Endodermal cell (in vitro differentiated cells): ENCODE measurements at places on chromosomes 7 and 10.
A peak's percentile ranks its signal among the peaks of the same experiment; 100 is the strongest.

DNA sequence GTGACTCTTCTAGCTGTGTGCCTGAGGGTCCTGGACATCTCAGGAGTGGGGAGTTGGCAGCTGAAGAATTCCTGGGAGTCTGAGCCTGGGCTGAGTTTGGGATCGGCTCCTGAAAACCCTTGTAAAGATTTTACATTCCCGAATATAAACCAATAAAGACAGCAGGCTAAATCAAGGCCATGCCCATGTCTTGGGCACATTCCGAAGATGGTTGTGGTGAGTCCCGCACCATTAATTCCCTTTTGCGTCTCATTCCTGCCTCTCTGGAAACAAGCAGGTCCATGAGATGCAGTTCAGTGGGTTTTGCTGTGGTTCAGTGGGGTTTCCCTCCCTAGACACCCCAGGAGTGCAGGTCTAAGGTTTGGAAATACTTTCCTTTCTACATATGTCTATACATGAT, 90.9 kb downstream of the COL26A1 start:
- H3K4me3 ChIP-seq = no peak overlapping the region
- no peak for DNase-seq
- no peaks in the 10 kb centered on the region for H3K4me1 ChIP-seq
- H3K27ac ChIP-seq = no peak overlapping the region
- H3K36me3 ChIP-seq = no peaks in the 10 kb centered on the region
- H3K27me3 ChIP-seq = no peaks in the 10 kb centered on the region

DNA sequence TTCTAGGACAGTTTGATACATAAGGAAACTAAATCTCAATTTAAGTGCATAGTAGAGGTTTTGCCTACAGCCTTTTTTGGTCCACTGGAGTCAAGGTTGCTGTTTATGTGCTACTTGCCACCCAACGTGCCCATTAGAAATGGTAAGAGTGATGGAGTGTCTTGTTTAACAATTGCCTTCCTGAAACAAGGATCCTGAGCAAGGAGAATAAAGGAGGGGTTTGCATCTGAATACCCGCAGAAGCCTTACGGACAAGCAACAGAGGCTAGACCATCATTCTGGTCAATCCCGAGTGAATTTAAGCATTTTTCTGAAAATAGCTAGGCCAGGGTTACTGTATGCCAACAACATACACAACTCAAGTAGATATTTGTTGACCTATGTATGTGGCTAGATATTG, 63.6 kb downstream of the MARCHF5 start:
- peaks cover 38% of the 10 kb centered on the region for H3K27me3 ChIP-seq
- H3K36me3 ChIP-seq = peaks cover 13% of the 10 kb centered on the region
- H3K27ac ChIP-seq = no peak overlapping the region
- H3K4me3 ChIP-seq = no peak overlapping the region

- no peak overlapping the region for H3K27ac ChIP-seq
- H3K4me1 ChIP-seq = no peaks in the 10 kb centered on the region
- DNase-seq = no peak
- H3K27me3 ChIP-seq = no peaks in the 10 kb centered on the region
- no peak overlapping the region for H3K4me3 ChIP-seq
- no peaks in the 10 kb centered on the region for H3K36me3 ChIP-seq
These were observed 330.0 kb upstream of the C7orf33 start for GRCh38 chr7:148260599-148260998.

DNA sequence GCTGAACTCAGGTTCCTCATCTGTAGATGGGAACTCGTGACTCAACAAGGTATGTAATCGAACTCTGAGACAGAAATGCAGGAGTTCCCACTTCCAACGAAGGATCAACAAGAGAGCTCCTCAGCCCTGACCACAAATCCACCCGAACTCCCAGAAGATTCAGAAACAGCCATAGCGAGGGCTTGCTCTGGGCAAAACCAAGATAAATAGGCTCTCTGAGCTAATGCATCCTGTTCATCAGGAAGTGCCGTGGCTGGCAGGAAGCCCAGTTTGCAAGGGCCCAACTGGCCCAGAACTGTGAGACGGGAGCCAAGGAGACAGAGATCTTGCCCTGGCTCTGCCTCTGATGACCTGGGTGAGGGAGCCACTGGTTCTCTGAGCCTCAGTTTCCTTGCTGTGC, 141.7 kb upstream of the PFKP start:
- no peak overlapping the region for H3K4me3 ChIP-seq
- peak; percentile 34 for DNase-seq
- H3K27me3 ChIP-seq = no peaks in the 10 kb centered on the region
- no peaks in the 10 kb centered on the region for H3K4me1 ChIP-seq
- no peaks in the 10 kb centered on the region for H3K36me3 ChIP-seq

DNA sequence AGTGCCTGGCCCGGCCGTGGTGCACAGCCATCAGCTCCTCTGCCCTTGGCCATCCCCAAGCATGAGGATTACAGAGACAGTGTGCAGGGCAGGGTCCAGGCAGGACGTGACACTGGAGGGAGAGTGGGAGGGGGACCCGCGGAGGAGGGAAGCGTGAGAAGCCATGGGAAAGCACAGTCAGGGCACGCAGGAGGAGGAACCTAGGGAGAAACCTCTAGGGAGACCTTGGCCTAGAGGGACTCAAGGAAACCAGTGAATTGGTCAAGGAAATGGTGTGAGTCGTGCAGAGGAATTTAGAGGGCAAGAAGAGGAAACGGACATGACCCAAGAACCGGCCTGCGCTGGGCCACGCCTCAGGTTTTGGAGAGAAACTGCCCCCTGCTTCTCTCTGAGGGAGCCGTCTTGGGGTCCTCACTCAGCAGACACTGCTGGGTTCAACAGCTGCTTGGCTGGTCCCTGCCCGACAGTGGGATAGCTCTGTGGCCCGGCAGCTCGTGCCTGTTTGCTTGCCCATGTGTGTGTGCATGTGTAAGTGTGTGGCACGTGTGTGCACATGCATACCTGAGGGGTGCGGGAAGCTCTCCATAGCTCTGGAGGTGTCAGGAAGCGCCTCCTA, 3.2 kb downstream of the OPN4 start:
- no peak overlapping the region for H3K27ac ChIP-seq
- no peaks in the 10 kb centered on the region for H3K4me1 ChIP-seq
- DNase-seq = no peak
- no peaks in the 10 kb centered on the region for H3K27me3 ChIP-seq

DNA sequence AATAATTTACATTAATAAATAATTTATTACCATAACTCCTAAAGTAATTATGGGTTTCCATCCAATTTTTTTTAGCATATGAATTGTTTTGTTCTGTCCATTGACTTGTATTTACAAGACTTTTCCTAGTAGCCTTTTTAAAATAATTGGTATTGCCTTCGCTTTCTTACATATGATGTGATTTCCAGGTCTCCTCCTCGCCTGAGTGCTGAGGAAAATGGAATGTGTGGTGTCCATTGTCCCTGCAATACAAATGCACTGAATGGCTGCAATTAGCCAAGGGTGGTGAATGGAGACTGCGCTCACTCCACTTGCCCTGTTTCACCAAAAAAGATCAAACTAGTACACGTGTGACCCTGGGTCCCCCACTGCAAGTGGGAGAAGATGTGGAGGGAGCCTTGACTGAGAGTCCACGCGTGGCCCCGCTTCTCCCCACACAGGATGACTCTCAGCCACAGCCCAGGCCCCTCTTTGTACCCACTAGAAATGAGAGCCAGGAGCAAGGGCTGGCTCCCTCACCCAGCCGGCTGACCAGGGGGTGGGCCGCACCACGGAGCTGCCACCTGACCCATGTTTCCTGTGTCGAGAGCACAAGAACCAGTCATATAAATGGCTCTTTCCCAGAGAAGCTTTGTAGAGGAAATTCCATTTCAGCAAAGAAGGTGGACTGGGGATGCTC, 52.6 kb downstream of the FAM53B start:
- peaks cover 3% of the 10 kb centered on the region for H3K4me1 ChIP-seq
- peaks cover 27% of the 10 kb centered on the region for H3K36me3 ChIP-seq
- peak overlapping the region; percentile 78 for H3K27ac ChIP-seq
- no peak overlapping the region for H3K4me3 ChIP-seq
- DNase-seq = no peak
- H3K27me3 ChIP-seq = no peaks in the 10 kb centered on the region

GRCh38 chr7:11294965-11295364, 321.3 kb downstream of the PHF14 start:
- H3K36me3 ChIP-seq = no peaks in the 10 kb centered on the region
- no peak for DNase-seq
- H3K27me3 ChIP-seq = no peaks in the 10 kb centered on the region
- H3K4me3 ChIP-seq = no peak overlapping the region
- no peak overlapping the region for H3K27ac ChIP-seq

DNA sequence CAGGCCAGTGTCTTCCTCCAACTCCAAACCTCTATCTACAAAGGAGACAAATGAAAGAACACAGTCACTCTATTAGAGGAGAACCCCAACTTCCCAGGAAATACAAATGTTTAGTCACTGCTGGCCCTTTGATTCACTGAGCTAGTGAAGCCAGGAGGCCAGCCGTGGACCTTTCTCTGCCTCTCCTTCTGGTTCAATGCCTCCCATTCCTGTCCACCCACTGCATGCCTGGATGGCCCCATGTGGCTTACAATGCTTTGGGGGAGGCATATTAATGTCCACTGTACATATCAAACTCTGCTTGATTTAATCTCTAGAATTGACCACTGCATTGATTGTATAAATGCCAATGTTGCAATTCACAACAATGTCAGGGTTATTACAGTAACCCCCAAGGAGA, 687.3 kb downstream of the KCNMA1 start:
- H3K36me3 ChIP-seq = no peaks in the 10 kb centered on the region
- H3K27me3 ChIP-seq = no peaks in the 10 kb centered on the region
- no peak for DNase-seq
- no peak overlapping the region for H3K4me3 ChIP-seq

GRCh38 chr7:138477581-138477980, 17.5 kb downstream of the TRIM24 start:
- no peak for DNase-seq
- H3K27ac ChIP-seq = no peak overlapping the region
- H3K36me3 ChIP-seq = peaks cover 4% of the 10 kb centered on the region
- H3K4me1 ChIP-seq = no peaks in the 10 kb centered on the region

- no peak overlapping the region for H3K4me3 ChIP-seq
- peak; percentile 47 for DNase-seq
- H3K27me3 ChIP-seq = no peaks in the 10 kb centered on the region
These were observed 8.0 kb downstream of the GRIFIN start for GRCh38 chr7:2468227-2468626.

DNA sequence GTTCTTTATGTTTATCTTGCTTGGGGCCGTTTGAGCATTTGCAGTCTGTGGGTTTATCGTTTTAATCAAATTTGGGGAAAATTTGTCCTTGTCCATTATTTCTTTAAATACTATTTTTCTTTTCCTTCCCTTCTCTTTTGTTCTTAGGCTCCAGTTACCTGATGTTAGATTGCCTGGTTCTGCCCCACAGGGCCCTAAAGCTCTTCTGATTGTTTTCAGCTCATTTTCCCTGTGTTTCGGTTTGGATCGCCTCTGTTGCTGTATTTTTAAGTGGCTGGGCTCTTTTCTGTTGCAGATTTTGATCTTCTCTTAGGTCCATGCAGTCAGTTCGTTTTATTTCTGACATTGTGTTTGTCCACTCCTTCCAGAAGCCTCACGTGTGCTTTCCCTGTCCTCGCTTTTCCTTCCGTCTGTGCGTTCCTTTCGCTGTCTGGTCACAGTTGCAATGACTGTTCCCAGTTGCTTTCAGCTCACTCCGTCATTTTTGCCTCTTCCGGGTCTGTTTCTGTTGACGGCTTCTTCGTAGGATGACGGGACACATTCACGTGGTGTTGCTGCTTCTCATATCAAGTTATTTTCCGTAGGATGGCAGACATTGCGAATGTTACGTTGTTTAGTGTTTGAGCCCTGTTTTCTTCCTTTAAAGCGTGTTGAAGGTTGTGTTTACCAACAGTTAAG, 111.4 kb downstream of the INPP5A start:
- no peaks in the 10 kb centered on the region for H3K36me3 ChIP-seq
- H3K27ac ChIP-seq = no peak overlapping the region
- H3K4me1 ChIP-seq = peaks cover 3% of the 10 kb centered on the region
- no peaks in the 10 kb centered on the region for H3K27me3 ChIP-seq

GRCh38 chr10:4431114-4431863, 394.7 kb upstream of the AKR1E2 start:
- no peaks in the 10 kb centered on the region for H3K4me1 ChIP-seq
- no peak overlapping the region for H3K27ac ChIP-seq
- no peak for DNase-seq
- H3K27me3 ChIP-seq = no peaks in the 10 kb centered on the region
- no peak overlapping the region for H3K4me3 ChIP-seq
- no peaks in the 10 kb centered on the region for H3K36me3 ChIP-seq

DNA sequence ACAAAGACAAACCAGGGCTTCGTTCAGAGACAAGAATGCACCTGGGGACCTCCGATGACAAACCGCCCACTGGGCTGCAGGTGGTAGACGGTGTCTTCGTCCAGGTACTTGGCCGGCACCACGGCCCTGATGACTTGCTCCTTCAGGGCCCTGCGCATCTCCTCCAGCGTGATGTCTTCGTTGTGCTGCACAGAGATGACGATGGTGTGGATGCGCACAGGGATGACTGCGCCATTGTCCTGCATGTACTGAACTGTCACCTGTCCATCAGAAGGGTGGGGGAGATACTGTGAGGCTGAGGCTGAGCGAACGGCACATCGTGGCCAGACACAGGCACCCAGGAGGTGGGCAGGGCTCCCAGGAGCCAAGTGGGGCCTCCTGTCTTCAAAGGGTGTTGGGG, 13.1 kb downstream of the MAT1A start:
- H3K36me3 ChIP-seq = no peaks in the 10 kb centered on the region
- H3K4me3 ChIP-seq = no peak overlapping the region
- no peak overlapping the region for H3K27ac ChIP-seq
- DNase-seq = peak; percentile 20
- no peaks in the 10 kb centered on the region for H3K27me3 ChIP-seq
- peaks cover 5% of the 10 kb centered on the region for H3K4me1 ChIP-seq

DNA sequence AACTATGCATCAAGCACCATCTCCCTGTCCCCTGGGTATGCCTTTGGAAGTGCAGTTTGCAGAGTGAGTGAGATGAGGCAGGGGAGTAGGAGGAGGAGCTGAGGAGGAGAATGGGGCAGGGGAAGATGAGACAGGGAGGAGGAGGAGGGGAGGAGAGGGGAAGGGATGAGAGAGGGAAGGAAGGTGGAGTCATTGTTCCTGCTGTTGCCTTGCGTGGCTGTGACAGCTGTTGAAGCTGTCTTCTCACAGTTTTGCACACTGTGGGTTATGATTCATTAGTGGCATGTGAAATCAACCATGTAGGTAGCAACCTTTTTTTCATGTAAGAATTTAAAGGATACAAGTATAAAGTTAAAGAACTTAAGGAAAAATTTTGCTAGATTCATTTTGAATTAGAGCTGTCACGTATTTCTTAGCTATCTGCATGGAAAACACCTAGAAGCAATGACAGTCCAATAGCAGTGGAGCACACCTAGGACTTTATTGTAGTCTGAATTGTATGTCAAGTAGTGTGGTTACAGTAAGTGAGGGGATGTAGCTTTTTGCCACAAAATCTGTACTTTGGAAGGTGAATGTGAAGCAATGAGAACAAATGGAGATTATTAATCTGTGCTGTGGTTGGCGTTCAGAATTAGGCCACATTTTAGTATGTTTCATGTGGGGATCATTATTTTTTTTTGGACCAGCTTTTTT, 21.7 kb downstream of the CCM2 start:
- H3K36me3 ChIP-seq = peaks cover 22% of the 10 kb centered on the region
- H3K4me3 ChIP-seq = no peak overlapping the region
- H3K27ac ChIP-seq = no peak overlapping the region
- H3K27me3 ChIP-seq = no peaks in the 10 kb centered on the region
